ENCODE measurements at places on chromosomes 3 and 15. TPM values are rescaled to one million over a fixed set of nuclear protein-coding genes. Genes with fewer than 3 reads are reported as not detected.

DNA sequence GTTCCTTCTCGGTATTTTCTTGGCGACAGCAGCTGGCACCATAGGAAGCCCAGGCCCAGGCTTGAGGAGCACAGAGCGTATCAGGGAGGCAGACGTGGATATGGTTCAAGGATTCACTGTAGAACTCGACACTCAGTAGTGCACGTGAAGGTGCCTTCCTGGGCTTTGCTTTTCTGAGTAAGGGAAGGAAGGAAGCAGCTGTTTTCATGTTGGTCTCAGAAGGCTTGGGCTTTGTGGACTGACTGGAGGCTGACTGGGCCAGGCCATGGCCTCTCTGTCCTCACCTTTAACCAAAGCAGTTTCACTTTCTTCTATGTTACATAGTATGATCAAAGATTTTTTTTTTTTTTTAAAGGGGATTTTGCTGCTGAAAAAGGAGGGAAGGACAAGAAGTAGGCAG is 6.9 kb upstream of the GHRL start:
- DNase-seq, result no peak

DNA sequence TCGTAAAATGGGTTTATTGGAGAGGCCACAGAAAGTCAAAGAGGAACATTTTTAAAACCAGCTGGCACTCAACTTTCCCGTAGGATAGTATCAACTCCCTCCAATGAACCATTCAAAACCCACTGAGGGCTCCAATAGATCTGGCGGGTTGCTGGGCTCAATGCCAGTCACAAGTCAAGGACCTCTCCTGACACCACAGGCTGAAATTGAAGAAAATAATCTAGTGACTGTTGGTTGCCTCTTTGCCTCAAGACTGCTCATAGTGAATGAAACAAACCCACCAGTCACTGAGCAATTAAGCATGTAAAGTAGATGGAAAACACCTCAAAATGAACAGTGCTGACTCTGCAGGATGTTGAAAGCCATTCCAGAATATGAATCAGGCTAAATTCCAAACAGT is 500.6 kb upstream of the AGTR1 start:
- no peak for DNase-seq

Gene DAZL
- total RNA-seq, result not detected

Gene SEMA6D
- total RNA-seq, result 2.7 TPM

GRCh38 chr3:121627211-121627610 is 33.5 kb downstream of the HCLS1 start:
- no peak for DNase-seq

Gene CAMP
- total RNA-seq, result not detected

GRCh38 chr3:195748661-195749060 is 27.9 kb downstream of the MUC20 start:
- DNase-seq, result no peak
